Cortex of kidney (tissue), 1 donor: ENCODE measurements at places on chromosomes 5 and 9.

- DNase-seq = no peak
Observed at GRCh38 chr5:143054480-143054941, 284.3 kb downstream of the ARHGAP26 start.

DNA sequence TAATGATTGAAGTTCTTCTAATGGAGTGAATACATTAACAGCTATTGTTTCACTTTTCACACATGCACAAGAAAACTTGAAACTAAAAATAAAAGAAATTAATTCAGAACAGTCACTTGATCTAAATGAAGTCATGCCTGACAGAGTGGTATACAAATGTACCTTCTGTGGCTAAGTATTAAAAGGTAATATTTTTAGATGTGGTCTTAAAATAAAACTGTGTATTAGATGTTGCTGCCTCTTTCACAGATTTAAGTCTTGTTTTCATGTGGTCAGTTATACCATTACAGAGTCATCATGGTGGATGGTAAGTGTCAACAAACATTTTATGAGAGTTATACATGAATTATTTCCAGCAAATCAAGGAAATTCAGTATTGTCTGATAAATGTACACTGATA lies 47.0 kb downstream of the KIAA0825 start:
- DNase-seq = no peak

GRCh38 chr9:86304236-86304730 lies 21.9 kb upstream of the ISCA1 start:
- no peak for DNase-seq

DNA sequence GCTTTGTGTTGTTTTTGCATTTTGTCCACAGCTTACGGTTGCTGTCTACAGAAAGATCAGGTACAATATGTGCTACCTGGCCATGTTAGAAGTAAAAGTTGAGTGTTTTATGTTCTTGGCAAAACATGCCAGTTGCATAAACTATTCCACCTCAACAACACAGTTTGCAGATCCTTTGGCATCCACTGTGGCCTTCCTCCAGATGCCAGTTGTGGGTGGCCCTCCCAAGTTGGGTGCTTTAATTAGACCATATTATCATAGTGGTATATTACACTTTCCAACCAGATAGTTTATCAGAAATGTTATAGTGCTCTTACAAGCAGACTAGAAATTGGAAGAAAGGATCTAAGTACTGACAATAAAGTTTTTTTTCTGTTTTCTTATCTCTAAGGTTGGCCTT lies 386.9 kb upstream of the KCNN2 start:
- DNase-seq = no peak

GRCh38 chr5:141879941-141880738 lies 1.9 kb upstream of the PCDH1 start:
- no peak for DNase-seq

- no peak for DNase-seq
Observed at GRCh38 chr5:56552612-56553268, 262.6 kb upstream of the MAP3K1 start.

DNA sequence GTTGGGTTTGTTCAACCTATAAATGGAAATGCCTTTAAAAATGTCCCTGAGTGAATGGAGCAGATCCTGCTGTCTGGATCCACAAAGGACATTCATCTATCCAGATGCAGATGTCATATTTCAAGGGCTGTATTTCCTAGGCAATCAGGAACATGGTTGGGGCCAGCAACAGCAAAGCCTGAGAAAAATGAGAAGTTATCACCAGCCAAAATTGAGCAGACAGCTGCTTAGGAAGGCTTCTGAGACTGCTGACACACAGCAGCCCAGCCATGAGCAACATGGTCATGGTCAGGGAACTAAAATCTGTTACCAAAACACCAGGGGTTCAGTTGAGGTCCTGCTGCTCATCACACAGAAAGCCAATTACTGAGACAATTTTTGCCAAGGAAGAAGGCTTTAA lies 9.2 kb upstream of the IL7R start:
- no peak for DNase-seq

GRCh38 chr5:30572279-30572678 lies 621.2 kb upstream of the CDH6 start:
- DNase-seq = no peak

GRCh38 chr5:146906803-146907202 lies 28.2 kb upstream of the PPP2R2B start:
- DNase-seq = no peak

GRCh38 chr5:76808141-76808691 lies 10.6 kb upstream of the F2RL1 start:
- no peak for DNase-seq

DNA sequence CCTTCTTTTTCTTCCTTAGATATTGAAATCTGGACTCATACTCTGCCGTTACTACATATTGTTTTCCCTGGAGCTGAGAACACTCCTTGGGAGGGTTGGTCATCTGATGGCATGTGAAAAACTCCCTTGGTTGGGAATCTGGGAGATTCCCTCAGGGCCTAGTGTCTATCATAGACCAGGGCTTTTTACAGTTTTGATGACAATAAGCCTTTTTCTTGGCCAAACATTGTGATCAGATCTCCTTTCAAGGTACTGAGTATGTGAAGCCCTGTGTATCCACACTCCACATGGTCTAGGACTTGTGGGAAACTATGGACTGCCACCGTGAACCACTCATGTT lies 32.9 kb downstream of the TMEM252 start:
- DNase-seq = no peak

DNA sequence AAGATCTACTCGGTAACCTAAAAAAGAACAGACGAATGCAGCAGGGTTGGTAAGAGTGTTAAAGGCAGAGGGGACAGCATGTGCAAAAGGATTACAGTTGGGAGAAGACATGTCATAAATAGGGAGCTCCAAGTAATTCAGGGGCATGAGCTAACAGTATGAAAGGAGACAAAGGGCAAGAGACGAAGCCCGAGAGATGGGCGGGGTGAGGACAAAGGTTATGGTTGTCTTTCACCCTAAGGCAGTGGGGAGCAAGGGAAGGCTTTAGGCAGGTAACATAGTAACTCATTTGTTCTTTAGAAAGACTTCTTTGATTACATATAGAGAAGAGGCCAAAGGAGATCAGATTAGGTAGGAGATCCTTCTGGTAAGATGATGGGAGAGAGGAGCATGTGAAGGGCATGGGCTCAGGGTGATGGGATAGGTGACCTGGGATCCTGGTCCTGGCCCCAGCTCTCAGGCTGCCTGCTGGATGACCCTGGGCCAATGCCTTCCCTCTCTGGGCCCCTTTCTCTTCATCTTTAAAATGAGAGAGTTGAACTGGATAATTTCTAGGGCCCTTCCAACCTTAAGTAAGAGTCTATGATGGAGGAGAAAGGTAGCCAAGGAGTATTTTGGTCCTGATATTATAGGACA lies 19.5 kb downstream of the MORN5 start:
- DNase-seq = no peak

DNA sequence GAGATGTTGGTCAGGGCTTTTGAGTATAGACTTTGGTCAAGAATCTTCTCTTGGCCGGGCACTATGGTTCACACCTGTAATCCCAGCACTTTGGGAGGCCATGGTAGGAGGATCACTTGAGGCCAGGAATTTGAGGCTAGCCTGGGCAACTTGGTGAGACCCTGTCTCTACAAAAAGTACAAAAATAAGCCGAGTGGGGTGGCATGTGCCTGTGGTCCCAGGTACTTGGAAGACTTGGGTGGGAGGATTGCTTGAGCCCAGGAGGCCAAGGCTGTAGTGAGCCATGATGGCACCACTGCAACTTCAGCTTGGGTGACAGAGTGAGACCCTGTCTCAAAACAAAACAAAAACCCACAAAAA lies 57.5 kb downstream of the ACER2 start:
- no peak for DNase-seq

DNA sequence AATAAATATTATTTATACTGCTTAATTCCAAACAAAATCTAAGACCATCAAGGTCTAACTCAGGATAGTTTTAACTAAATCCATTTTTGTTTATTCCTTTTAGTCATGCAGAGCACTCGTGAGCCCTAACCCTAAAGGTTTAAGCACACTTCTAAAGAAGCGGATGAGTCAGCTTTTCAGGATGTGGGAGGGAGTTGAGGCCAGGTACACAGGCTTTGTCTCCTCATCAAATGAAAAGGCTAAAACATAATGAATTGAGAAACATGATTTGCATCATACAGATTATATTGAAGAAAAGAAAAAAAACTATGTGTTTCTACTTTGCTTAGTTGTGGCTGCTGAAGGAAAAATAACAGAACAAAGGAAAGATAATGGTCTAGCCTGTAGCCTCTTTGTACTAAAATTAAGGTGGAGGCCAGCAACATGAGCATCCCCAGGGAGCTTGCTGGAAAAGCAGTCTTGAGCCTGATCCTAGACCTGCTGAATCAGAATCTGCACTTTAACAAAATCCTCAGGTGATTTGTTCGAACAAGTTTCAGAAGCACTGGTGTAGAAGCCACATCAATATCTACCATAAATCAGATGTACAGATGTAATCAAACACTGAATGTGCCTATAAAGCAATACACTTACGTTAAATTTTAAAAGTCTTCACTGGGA lies 21.1 kb upstream of the ISCA1 start:
- DNase-seq = no peak

DNA sequence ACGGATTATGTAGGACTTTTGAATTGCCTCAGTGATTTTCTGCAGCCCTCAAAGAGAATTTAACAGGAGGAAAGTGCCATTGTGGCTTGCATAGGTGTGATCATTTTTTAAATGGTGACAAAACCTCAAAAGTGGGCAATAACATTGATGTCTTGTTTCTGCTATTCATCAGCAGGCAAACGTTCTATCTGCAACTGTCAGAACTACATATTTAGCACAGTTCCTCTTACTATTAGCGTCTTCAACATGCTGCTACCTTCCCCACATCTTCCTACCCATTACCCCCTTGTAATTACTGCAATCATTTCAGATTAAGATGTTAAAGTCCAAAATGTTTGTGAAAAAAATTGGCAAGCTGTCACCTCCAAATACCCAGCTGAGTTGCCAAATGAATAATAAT lies 254.6 kb downstream of the SMARCA2 start:
- DNase-seq = no peak

DNA sequence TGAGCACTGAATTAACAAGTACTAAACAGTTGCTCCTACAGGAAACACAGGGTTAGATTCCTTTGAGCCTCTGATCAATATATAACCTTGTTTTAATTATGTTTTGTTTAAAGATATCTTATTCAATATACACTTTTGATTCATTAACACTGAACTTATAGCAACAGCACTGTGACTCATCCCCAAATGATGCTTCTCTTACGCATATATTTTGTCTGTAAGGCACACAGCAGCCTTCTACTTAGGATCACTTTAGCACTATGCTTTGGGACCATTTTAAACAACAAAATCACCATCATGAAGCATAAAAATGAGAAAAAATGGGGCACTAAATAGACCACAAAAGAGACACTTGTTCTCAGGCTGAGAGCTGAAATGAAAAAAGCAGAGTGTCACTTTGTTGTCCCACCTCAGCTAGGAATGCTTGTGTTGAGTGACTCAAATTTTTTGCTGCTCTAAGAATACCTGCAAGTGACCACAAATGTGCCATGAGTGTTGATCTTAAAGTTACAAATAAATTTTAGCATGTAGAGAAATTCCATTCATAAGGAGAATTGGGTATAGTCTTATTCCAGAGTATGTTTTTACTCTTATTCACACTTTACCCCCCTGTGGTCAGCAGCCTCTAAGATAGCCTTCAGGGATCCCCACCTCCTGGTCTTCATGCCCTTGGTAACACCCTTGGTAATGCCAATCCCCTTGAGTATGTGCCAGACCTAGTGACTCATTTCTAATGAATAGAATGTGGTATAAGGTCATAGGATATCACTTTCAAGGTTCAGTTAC lies 252.7 kb upstream of the IL12B start:
- DNase-seq = no peak

DNA sequence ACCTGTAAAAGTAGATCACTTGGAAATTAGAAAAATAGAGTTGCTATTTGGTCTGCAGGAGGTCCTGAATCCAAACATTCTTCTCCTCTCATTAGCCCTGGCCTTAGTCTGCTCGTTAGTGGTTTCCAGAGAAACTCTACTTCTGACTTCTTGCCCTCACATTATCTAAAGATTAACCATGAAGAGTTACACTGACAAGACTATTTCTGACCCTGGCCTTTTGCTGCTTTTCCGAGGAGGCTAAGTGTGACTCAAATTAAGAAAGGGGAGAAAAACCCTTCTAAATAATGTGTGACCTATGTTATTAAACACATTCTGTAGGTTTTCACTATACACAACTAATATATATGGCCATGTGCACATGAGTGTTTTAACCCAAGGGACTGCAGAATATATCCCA lies 302.4 kb downstream of the RAB3C start:
- no peak for DNase-seq

GRCh38 chr9:94995048-94995693 lies 268.7 kb downstream of the AOPEP start:
- no peak for DNase-seq

DNA sequence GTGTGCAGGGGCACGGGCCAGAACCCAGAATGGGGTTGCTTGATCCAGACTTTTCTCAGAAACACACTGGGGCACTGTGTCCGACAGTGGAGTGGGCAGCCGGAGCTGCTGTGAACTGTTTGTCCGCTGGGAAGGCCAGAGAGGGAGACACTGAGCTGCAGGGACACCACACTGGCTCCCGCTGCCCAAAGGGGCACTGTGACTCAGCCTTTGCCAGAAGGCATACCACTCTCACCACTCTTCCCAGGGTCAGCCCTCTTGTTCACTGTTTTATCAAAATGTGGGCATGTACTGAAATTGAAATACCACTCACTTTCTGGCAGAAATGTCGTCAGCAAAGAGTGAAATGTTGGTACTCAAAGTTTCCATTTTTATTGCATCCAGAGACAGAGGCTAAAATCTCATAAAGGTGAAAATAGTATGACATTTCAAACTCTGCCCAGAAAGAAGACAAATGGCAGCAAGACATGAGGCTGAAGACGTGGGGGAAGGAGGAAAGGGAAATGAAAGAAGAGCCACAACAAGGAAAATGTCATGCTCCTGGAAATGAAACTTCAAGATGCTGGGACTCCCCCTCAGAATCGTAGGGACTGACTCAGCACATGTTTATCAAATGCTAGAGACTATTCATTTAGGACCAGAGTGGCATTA lies 4.5 kb upstream of the IL7R start:
- DNase-seq = no peak

GRCh38 chr5:159877016-159877415 lies 39.3 kb upstream of the ADRA1B start:
- DNase-seq = no peak

GRCh38 chr5:141646026-141646425 lies 5.2 kb downstream of the FCHSD1 start:
- DNase-seq = no peak

- DNase-seq = no peak
Observed at GRCh38 chr5:35660451-35660850, 42.8 kb downstream of the SPEF2 start.

DNA sequence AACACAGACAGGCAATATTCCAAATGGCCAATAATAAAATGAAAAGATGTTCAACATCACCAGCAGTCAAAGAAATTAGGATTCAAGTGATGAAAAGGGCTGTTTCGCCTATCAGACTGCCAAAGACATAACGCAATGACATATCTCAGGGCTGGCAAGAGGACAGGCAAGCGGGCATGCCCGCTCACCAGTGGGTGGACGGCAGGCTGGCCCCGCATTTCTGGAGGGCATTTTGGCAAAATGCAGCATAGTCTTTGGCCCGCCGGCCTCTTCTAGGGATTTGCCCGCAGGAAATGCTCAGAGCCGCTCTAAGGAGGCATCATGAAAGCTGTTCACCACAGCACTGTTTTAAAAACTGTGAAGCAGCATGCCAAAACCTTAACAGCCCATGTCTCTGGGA lies 1.4 kb upstream of the PPP1R26 start:
- no peak for DNase-seq

- no peak for DNase-seq
Observed at GRCh38 chr9:81293651-81294050, 395.7 kb downstream of the TLE1 start.

GRCh38 chr5:176379881-176380280 lies 8.5 kb downstream of the NOP16 start:
- no peak for DNase-seq

GRCh38 chr9:1202512-1203280 lies 152.5 kb downstream of the DMRT2 start:
- DNase-seq = no peak
